ENCODE measurements at places on chromosomes 16 and 17.

GRCh38 chr17:42474276-42474675 lies 15.6 kb downstream of the ATP6V0A1 start:
- no peak for DNase-seq

DNA sequence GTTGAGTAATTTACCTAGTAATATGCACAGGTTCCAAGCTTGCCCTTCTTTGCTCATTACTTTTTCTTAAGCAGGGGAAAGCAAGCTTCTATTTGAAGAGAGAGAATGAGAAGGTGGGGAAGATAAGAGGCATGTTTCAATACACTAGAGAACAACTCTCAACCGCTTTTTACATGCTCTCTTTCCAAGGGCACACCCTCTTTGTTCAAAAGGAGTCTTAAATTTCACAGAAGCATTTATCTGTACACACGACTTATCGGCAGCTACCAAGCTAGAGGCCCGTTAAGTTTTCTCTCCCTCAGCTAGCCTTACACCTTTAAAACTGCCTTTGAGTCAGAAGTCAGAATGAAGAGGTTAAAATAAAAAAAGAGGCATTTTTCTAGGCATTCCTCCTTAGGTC lies 79.6 kb downstream of the STH start:
- no peak for DNase-seq

- no peak for DNase-seq
Observed at GRCh38 chr17:18344021-18344420, 19.3 kb downstream of the SHMT1 start.

GRCh38 chr17:412211-413015 lies 59.8 kb upstream of the RPH3AL start:
- no peak for DNase-seq

DNA sequence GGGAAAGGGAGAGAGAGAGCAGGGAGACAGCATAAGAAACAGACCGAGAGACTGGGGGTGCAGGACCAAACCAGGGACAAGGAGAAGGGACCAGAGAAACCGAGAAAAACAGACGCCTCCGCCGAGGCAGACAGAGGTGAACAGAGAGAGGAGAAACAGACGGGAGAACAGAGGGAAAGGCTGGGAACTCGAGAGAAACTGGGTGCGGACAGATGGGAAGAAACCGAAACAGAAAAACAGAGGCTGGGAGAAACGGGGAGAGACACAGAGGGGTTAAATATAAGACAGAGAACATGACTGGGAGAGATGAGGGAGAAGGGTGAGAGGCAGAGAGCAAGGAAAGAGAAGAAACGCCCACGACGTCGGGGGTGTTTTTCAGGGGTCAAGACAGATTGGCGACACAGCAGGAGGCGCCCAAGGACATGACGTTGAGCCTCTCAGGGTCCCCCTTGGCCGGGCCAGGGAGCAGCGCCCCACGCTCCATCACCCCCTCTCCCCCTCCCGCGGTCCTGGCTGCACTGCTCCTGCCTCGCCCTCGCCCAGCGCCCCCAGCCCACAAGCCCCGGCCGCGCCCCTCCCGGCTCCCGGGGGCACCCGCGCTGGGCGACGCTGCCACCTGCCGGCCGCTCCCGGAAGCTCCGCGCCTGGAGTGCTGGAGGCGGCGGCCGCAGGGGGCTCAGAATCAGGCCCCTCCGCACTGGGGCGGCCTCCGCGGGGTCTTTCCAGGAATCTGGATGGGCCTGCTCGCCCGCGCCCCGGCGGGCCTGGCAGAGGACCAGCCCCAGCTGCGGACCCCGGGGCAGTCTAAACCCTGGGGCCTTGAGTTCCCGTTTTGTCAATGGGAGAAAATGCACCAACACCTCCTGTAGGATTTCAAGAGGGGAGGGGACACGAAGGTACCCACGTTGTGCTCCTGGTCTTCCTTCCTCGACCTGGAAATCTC lies 1.3 kb upstream of the TMEM92 start:
- no peak for DNase-seq

GRCh38 chr16:83574388-83574787 lies 233.4 kb upstream of the HSBP1 start:
- no peak for DNase-seq
